Mesothelial cell of epicardium (in vitro differentiated cells): ENCODE measurements at places on chromosomes 1 and 21.
A peak's percentile ranks its signal among the peaks of the same experiment; 100 is the strongest.

- no peak overlapping the region for H3K27ac ChIP-seq
- no peaks in the 10 kb centered on the region for H3K36me3 ChIP-seq
- H3K27me3 ChIP-seq = no peaks in the 10 kb centered on the region
These were observed 21.4 kb upstream of the DNM3 start for GRCh38 chr1:171819946-171820345.

DNA sequence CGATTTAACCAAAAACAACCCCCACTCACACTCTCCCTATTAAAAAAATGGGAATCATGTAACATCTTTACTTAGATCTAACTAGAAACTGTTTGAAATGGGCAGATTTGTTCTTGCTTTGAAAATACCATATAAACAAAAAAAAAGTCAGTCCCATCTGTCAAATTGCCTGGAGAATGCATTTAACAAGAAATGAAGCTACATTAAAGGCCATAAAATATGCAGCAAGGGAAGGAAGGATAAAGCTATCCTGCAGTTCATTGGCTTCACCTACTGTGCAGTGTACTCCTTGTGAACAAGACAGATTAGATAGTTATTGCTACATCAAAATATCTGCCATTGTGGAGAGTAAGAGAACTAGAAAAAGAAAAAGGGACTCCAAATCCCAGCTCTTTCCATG, 160.5 kb downstream of the LRRC7 start:
- peaks cover 2% of the 10 kb centered on the region for H3K36me3 ChIP-seq
- H3K4me3 ChIP-seq = no peak overlapping the region
- peaks cover 3% of the 10 kb centered on the region for H3K27me3 ChIP-seq
- no peak for DNase-seq

GRCh38 chr1:107689733-107690132, 275.2 kb downstream of the VAV3 start:
- H3K27ac ChIP-seq = peak overlapping the region; percentile 37
- no peaks in the 10 kb centered on the region for H3K27me3 ChIP-seq
- DNase-seq = no peak
- peaks cover 33% of the 10 kb centered on the region for H3K4me1 ChIP-seq

DNA sequence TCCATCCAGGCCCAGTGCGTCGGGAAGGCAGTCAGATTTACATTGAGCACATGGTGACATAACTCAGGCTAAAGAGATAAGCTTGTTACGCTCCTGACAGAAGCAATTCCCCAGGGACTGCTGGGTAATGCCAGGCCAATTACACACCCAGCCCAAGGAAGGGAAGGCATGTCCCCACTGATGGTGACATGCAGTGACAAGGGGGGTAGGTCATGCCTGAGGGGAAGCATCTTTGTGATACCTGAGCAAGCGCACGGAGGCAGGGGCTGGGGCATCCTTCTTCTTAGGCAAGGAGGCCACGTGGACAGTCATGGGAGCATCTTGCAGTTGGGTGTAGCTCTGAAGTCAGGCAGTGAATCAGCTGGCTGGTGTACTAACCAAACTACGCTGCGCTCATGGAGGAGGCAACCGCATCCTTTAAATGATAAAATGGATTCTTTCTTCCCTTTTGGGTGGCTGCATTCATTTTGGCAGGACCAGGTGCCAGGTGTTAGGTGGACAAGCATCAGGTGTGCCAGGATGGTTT, 39.6 kb upstream of the GRIK3 start:
- H3K4me1 ChIP-seq = no peaks in the 10 kb centered on the region
- peaks cover 80% of the 10 kb centered on the region for H3K27me3 ChIP-seq
- no peaks in the 10 kb centered on the region for H3K36me3 ChIP-seq
- H3K27ac ChIP-seq = no peak overlapping the region

DNA sequence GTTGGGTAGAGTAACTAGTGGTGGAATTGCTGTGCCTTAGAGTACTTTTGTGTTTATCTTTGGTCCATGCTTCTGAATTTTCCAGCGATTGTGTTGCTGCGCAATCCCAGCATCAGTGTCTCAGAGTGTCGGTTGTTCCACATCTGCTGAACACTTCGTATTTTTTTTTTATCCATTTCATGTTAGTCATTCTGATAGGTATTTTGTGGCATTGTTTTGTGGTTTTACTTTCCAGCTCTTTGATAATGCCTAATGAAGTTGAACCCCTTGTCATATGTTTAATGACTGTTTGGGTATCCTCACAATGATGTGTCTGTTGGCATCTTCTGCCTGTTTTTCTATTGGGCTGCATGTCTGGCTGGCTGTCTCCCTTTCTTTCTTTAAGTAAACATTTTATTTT, 13.6 kb downstream of the TUFT1 start:
- peaks cover 3% of the 10 kb centered on the region for H3K36me3 ChIP-seq
- no peaks in the 10 kb centered on the region for H3K27me3 ChIP-seq
- peaks cover 18% of the 10 kb centered on the region for H3K4me1 ChIP-seq
- peak overlapping the region; percentile 61 for H3K27ac ChIP-seq

DNA sequence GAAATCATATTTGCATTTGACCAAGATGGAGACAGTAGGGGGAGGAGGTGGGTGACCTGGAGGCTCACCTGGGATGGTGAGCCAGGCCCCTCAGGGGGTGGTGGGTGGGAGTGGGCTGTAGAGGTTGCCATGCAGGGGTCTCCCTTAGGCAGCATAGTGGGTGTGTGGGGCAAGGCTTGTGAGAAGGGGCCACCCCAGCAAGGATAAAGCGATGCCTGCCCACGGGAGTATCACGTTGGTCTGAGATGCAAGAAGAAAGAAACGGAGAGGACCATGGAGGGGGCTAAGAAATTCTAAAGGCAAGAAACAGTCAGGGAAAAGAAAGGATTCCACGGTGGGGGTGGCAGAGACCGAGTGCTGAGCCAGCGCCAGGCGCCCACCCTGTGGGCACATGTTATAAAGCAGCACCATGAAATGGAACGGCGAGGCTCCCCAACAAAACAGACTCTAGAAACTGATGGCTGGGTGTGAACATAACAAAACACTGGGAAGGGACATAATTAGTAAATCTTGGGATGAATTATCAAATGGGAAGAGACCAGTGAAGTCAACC, 11.7 kb upstream of the C2CD2 start:
- H3K27ac ChIP-seq = no peak overlapping the region
- no peaks in the 10 kb centered on the region for H3K27me3 ChIP-seq
- H3K36me3 ChIP-seq = no peaks in the 10 kb centered on the region
- DNase-seq = peak; percentile 28
- H3K4me3 ChIP-seq = no peak overlapping the region

- no peak overlapping the region for H3K27ac ChIP-seq
- H3K36me3 ChIP-seq = no peaks in the 10 kb centered on the region
- H3K27me3 ChIP-seq = no peaks in the 10 kb centered on the region
These were observed 185.1 kb downstream of the PLPP3 start for GRCh38 chr1:56394298-56394697.

- no peak for DNase-seq
- H3K36me3 ChIP-seq = peaks cover 35% of the 10 kb centered on the region
- no peaks in the 10 kb centered on the region for H3K27me3 ChIP-seq
- H3K27ac ChIP-seq = no peak overlapping the region
- no peak overlapping the region for H3K4me3 ChIP-seq
- H3K4me1 ChIP-seq = no peaks in the 10 kb centered on the region
These were observed 12.4 kb downstream of the NUP133 start for GRCh38 chr1:229495782-229496181.

- no peaks in the 10 kb centered on the region for H3K36me3 ChIP-seq
- H3K4me3 ChIP-seq = no peak overlapping the region
- DNase-seq = no peak
- no peak overlapping the region for H3K27ac ChIP-seq
- peaks cover 19% of the 10 kb centered on the region for H3K4me1 ChIP-seq
These were observed 22.4 kb upstream of the NTPCR start for GRCh38 chr1:232927830-232928505.

GRCh38 chr1:155293086-155293749, 8.0 kb downstream of the PKLR start:
- H3K4me1 ChIP-seq = peaks cover 13% of the 10 kb centered on the region
- no peak overlapping the region for H3K4me3 ChIP-seq
- H3K27ac ChIP-seq = no peak overlapping the region
- DNase-seq = no peak
- H3K36me3 ChIP-seq = peaks cover 8% of the 10 kb centered on the region

DNA sequence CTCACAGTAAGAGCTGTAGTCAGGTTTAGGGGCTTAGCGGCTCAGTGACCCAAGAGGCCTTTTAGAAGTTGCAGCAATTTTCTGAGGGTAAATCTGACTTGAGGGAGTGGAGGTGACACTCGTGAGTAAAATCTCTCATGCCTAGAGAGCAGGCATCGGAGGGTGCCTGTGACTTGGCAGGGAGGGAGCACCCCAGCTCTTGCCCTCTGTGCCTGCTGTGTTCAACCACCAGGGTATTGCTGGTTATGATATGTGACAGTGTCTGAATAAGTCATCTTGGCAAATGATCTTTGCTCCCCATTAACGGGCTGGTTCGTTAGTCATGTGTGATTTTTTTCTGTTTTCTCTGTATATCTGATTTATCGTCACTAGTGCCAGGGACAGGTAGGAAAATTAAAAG, 5.9 kb downstream of the MAN1C1 start:
- peaks cover 6% of the 10 kb centered on the region for H3K4me1 ChIP-seq
- peaks cover 2% of the 10 kb centered on the region for H3K36me3 ChIP-seq
- DNase-seq = no peak

- no peak overlapping the region for H3K4me3 ChIP-seq
- H3K27me3 ChIP-seq = no peaks in the 10 kb centered on the region
- H3K27ac ChIP-seq = no peak overlapping the region
- no peak for DNase-seq
These were observed 81.4 kb downstream of the SMYD2 start for GRCh38 chr1:214362188-214362882.

- no peaks in the 10 kb centered on the region for H3K4me1 ChIP-seq
- no peaks in the 10 kb centered on the region for H3K36me3 ChIP-seq
- DNase-seq = no peak
- no peak overlapping the region for H3K4me3 ChIP-seq
- H3K27ac ChIP-seq = no peak overlapping the region
- peaks cover 7% of the 10 kb centered on the region for H3K27me3 ChIP-seq
These were observed 202.9 kb downstream of the TBX15 start for GRCh38 chr1:118785246-118785645.

- peaks cover 12% of the 10 kb centered on the region for H3K27me3 ChIP-seq
- H3K27ac ChIP-seq = no peak overlapping the region
- H3K4me3 ChIP-seq = no peak overlapping the region
These were observed 113.7 kb downstream of the RUNX1 start for GRCh38 chr21:34935452-34935851.

- H3K4me1 ChIP-seq = peaks cover 9% of the 10 kb centered on the region
- peaks cover 3% of the 10 kb centered on the region for H3K36me3 ChIP-seq
- no peak overlapping the region for H3K4me3 ChIP-seq
- no peak for DNase-seq
- no peaks in the 10 kb centered on the region for H3K27me3 ChIP-seq
- H3K27ac ChIP-seq = no peak overlapping the region
These were observed 15.9 kb downstream of the PDXK start for GRCh38 chr21:43734928-43735229.

DNA sequence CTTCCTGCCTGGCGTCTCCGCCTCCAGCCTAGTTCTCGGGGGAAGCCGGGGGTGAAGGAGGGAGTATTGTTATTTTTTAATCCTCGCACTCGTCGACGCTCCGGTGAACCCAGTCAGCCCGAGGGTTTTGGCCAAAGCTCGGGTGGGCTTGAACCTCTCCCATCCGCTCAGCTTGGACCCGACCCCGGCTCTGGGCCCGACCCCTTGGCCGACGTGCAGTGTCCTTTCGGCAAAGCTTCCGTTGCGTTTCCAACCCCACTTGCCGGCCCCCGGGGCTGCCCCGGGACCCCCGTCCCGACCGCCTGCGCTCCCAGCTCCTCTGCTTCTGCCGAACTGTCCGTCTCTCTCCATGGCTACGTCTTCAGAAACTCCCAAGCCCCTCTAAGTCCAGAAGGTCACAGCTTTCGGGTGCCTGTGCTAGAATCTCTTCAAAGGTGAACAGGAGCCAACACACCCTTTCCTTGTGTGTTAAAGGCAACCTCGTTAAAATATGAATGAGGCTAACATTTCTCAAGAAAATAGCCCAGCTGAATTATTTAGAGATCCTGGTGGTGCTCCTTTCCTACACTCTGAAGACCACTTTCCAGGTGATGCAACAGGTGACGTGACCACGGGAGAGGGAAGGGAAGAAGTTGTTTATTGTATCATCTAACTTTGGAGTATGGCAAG, 647 bp downstream of the DESI2 start:
- no peak overlapping the region for H3K4me3 ChIP-seq
- peaks cover 14% of the 10 kb centered on the region for H3K36me3 ChIP-seq
- no peak overlapping the region for H3K27ac ChIP-seq

DNA sequence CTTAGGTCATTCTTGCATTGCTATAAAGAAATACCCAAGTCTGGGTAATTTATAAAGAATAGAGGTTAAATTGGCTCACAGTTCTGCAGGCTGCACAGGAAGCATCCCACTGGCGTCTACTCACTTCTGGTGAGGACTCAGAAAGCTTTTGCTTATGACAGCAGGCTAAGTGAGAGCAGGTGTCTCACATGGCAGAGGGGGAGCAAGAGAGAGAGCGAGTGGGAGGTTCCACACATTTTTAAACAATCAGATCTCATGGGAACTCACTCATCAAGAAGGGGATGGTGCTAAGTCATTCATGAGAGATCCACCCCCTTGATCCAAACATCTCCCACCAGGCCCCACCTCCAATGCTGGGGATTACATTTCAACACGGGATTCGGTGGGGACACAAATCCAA, 13.6 kb upstream of the RGS4 start:
- no peaks in the 10 kb centered on the region for H3K36me3 ChIP-seq
- H3K27ac ChIP-seq = no peak overlapping the region
- no peak overlapping the region for H3K4me3 ChIP-seq
- DNase-seq = no peak

DNA sequence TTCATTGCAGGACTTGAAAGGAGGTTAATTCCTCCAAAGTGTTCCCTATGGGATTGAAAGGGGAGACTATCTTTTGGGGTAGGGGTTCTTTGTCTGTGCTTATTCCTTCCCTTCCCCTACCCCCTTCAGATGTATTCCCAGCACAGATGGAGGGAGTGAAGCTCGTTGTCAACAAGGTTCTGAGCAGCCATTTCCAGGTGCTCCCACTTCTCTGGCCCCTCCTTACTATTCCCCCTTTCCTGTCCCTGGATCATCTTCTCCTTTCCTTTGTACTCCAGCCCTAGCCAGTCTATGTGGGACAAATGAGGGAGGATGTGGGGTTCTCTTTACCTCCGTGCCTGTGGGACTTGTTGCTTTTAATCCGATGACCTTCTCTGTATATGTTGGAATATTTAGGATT, 899 bp downstream of the TOMM40L start:
- H3K36me3 ChIP-seq = peaks cover 4% of the 10 kb centered on the region
- no peak overlapping the region for H3K27ac ChIP-seq
- peaks cover 20% of the 10 kb centered on the region for H3K4me1 ChIP-seq
- peak overlapping the region; percentile 99 for H3K4me3 ChIP-seq
- no peak for DNase-seq

- H3K4me1 ChIP-seq = peaks cover 11% of the 10 kb centered on the region
- DNase-seq = no peak
- H3K27me3 ChIP-seq = no peaks in the 10 kb centered on the region
- H3K4me3 ChIP-seq = no peak overlapping the region
- H3K36me3 ChIP-seq = peaks cover 4% of the 10 kb centered on the region
- no peak overlapping the region for H3K27ac ChIP-seq
These were observed 2.1 kb upstream of the IPP start for GRCh38 chr1:45752441-45753052.

- H3K36me3 ChIP-seq = no peaks in the 10 kb centered on the region
- H3K27ac ChIP-seq = no peak overlapping the region
- no peak overlapping the region for H3K4me3 ChIP-seq
- H3K27me3 ChIP-seq = no peaks in the 10 kb centered on the region
These were observed 355.4 kb downstream of the KIF26B start for GRCh38 chr1:245510144-245510543.

- no peaks in the 10 kb centered on the region for H3K36me3 ChIP-seq
- DNase-seq = peak; percentile 10
- no peak overlapping the region for H3K4me3 ChIP-seq
These were observed 36.8 kb downstream of the TRIM11 start for GRCh38 chr1:228369608-228370438.

GRCh38 chr1:110829955-110830553, 42.9 kb upstream of the CD53 start:
- peaks cover 2% of the 10 kb centered on the region for H3K27me3 ChIP-seq
- no peaks in the 10 kb centered on the region for H3K4me1 ChIP-seq
- no peak overlapping the region for H3K27ac ChIP-seq
